ENCODE measurements at places on chromosomes 7 and 10. TPM values are rescaled to one million over a fixed set of nuclear protein-coding genes. Genes with fewer than 3 reads are reported as not detected.

- no peak overlapping the region for H3K4me3 ChIP-seq
- DNase-seq = no peak
- no peaks in the 10 kb centered on the region for H3K27me3 ChIP-seq
- no peaks in the 10 kb centered on the region for H3K4me1 ChIP-seq
- H3K36me3 ChIP-seq = no peaks in the 10 kb centered on the region
Observed at GRCh38 chr7:83476511-83477050, 172.4 kb downstream of the SEMA3E start.

GRCh38 chr7:103989785-103990767, 618 bp upstream of the RELN start:
- no peaks in the 10 kb centered on the region for H3K36me3 ChIP-seq
- peak overlapping the region; percentile 47 for H3K4me3 ChIP-seq
- no peaks in the 10 kb centered on the region for H3K27me3 ChIP-seq
- H3K4me1 ChIP-seq = no peaks in the 10 kb centered on the region

- H3K4me1 ChIP-seq = no peaks in the 10 kb centered on the region
- H3K36me3 ChIP-seq = no peaks in the 10 kb centered on the region
- no peak overlapping the region for H3K4me3 ChIP-seq
- no peak for DNase-seq
Observed at GRCh38 chr7:121313793-121314676, 14.8 kb upstream of the WNT16 start.

The ACSM6 gene
- not detected for total RNA-seq

GRCh38 chr7:6232116-6232515, 40.3 kb downstream of the CYTH3 start:
- no peak overlapping the region for H3K27ac ChIP-seq
- no peaks in the 10 kb centered on the region for H3K4me1 ChIP-seq
- H3K4me3 ChIP-seq = no peak overlapping the region

DNA sequence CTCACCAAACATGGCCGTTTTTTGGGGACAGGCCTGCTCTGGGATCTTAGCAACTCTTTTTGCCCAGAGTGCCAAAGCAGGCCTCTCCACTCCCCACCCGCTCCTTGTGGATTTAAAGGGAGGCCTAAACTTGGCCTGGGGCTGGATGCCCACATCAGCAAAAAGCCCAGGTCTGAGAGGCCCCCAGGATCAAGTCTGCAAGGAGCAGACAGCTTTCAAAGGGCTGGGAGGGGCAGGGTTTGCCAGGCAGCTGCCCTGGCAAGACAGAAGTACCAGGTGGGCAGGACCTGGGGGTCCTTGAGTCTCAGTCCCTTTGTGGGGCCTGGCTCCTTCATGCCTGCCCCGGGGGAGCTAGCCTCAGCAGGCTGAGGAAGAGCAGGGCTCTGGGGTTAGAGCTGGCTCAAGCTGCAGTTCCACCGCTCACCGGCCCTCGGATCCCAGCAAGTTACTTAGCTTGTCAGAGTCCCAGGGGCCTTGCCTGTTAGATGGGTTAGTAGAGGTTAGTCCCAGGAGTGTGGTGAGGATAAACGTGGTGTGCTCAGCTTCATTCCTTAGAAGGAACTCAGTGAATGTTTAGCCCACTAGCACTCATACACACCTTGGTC, 56.2 kb downstream of the ARHGAP22 start:
- H3K4me1 ChIP-seq = 0 out of 2 replicates have a peak, but pooled peaks cover under 1% of the 10 kb centered on the region
- no peak for DNase-seq
- H3K27me3 ChIP-seq = no peaks in the 10 kb centered on the region
- H3K4me3 ChIP-seq = no peak overlapping the region
- no peaks in the 10 kb centered on the region for H3K36me3 ChIP-seq

DNA sequence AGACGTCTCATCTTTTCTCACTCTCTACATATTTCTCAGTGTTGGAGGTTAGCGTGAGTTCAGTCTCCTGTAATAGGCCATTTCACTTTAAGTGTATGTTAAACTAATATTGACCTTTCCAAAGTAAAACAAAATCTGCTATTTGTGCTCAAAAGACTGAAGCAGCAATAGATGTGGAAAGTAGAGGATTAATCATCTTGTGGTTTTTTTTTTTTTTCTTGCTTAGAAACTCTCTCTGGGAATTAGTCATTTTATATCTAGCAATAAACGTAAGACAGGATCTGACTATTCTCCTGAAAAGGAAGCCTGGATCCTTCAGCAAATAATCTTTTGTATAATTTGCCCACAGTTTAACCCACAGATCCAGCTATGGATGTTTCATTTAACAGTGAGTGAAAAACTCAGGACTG, 81.7 kb downstream of the NRP1 start:
- peaks cover 2% of the 10 kb centered on the region for H3K4me1 ChIP-seq
- no peak for DNase-seq
- no peaks in the 10 kb centered on the region for H3K27me3 ChIP-seq
- no peaks in the 10 kb centered on the region for H3K36me3 ChIP-seq
- H3K4me3 ChIP-seq = no peak overlapping the region

The DOCK4 gene
- total RNA-seq = 2.0 TPM

The ADAMTS14 gene
- total RNA-seq = not detected

Data from Caco-2 (cell line).